ENCODE measurements at places on chromosomes 5 and 9. TPM values are rescaled to one million over a fixed set of nuclear protein-coding genes. Genes with fewer than 3 reads are reported as not detected.

Gene HMCN2
- 20.7 TPM for total RNA-seq

Gene INSL6
- not detected for total RNA-seq

Gene C9
- total RNA-seq, result 0.10 TPM

Gene AK3
- 39.1 TPM for total RNA-seq

Gene UBAC1
- 27.2 TPM for total RNA-seq

Gene ARSB
- total RNA-seq, result 10.9 TPM

Gene OR13D1
- total RNA-seq, result not detected

Gene HAND1
- total RNA-seq, result not detected
